ENCODE measurements at places on chromosomes 13 and 19.

DNA sequence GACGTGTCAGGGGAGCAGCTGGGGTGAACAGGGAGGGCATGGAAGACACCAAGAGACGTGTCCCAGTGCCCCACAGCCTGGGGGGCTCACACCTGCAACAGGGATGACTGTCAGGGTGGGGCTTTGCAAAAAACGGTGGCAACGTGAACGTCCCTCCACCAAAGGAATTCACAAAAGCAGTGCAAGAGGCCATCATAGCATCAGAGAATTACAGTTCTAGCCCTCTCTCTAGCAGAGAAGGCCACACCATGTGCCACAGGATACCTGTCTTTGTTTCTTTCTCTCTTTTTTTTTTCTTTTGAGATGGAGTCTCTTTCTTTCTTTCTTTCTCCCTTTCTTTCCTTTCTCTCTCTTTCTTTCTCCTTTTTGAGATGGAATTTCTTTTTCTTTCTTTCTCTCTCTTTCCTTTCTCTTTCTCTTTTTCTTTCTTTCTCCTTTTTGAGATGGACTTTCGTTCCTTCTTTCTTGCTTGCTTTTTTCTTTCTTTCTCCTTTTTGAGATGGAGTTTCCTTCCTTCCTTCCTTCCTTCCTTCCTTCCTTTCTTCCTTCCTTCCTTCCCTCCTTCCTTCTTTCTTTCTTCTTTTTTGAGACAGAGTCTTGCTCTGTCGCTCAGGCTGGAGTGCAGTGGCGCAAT is 17.1 kb upstream of the ATP11A start:
- no peak for DNase-seq

- DNase-seq, result no peak
Measured at GRCh38 chr13:26961890-26962615, 201.5 kb upstream of the GPR12 start.

DNA sequence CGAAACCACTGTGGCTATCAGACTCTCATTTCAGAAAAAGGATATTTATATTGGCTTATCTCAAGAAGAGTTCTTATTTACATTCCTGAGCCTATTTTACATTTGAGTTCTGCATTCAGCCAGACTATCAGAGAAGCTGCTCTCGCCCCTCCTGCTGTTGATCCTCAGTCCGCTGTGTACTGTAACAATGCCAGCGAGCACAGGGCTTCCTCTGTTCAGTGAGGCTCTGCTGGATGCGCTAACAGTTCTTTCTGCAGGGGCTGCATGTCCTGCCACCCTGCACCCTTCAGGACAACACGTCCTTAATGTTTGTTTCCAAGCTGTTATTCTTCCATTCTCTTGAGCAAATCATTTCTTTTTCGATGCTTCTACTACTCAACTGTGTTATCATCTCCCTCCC is 463.7 kb upstream of the SGCG start:
- no peak for DNase-seq

- DNase-seq, result no peak
Measured at GRCh38 chr13:113589251-113589960, 4.9 kb downstream of the TFDP1 start.

DNA sequence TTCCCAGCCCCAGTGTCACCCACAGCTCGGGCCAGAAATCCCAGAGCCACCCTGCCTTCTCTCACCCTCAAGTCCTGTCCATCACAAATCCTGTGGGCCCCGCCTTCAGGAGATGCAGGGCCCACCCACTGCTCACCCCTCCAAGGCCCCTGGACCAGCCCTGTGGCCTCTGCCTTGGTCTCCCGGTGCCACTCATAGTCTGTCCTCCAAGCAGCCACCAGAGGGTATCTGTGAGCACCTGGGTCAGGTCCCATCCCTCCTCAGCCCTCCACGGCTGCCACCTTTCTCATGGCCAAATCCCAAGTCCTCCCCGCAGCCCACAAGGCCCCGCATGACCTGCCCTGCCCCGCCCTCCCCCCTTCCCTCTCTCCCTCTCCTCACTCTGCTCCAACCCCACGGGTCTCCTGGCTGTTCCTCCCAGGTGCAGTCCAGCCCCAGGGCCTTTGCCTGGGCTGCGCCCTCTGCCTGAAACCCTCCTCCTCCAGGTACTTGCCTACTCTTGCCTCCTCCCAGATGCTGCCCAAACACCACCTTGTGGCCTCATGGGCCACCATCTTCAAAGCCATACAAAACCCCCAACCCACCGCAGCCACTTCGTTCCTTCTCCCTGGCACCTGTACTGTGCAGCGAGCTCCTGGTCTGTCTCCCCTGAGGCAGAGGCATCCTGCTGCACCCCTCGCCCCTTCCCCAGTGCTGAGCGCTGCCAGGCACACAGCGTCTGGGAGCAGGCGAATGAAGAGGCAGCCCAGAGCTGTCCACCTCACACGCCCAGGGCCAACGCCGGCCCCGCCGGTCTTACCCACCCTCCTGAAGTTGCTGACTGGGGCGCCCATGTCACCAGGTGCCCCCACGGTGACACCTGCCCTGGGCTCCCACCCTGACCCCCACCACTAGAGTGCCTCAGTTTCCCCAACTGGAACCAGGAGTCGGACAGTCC is 13.2 kb upstream of the UQCR11 start:
- no peak for DNase-seq

DNA sequence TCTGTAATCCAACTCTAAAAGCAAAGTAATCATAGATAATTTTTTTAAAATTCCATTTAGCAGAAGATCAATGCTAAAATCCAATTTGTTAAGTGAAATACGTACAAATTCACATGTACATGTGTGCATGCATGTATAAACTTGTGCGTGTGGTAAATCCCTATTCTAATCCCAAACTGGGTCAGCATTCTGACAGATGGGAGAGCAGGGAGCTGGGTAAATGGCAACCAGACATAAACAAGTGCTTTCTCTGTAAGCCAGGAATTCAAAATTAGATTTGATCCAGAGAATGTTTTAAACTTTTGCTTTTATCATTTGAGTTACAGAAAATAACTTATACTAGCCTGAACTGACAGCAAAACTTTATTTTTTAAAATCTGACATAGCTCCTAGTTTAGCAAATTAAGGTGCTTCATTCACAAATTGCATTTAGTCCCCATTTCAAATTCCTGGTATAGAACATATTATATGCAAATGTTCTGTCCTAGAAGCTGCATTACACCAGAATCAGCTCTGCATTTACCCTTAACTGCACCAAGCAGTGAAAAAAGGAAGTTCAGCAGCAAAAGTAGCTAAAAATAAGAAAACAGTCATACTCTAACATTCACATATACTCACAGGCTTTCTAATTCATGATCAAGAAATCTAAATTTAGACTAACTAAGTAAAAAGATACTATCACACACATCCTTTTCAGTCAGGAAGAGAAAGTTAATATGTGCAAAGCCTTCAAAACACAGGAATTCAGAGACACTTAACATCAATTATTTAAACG is 32.6 kb downstream of the UBL3 start:
- no peak for DNase-seq

DNA sequence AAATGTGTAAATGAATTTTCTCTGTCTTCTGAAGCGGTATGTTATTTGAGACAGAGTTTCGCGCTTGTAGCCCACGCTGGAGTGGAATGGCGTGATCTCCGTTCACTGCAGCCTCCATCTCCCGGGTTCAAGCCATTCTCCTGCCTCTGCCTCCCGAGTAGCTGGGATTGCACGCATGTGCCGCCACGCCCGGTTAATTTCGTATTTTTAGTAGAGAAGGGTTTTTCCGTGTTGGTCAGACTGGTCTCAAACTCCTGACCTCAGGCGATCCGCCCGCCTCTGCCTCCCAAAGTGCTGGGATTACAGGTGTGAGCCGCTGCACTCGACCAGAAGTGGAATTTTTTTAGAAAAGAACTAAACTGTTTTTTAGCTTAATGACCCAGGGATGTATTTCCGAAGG is 3.4 kb upstream of the ZNF808 start:
- no peak for DNase-seq

- DNase-seq, result no peak
Measured at GRCh38 chr19:51372649-51373504, at the start of gene NKG7. NKG7 (minus strand) TSS chr19:51372654; CDS start chr19:51372535, 119 bp downstream.

DNA sequence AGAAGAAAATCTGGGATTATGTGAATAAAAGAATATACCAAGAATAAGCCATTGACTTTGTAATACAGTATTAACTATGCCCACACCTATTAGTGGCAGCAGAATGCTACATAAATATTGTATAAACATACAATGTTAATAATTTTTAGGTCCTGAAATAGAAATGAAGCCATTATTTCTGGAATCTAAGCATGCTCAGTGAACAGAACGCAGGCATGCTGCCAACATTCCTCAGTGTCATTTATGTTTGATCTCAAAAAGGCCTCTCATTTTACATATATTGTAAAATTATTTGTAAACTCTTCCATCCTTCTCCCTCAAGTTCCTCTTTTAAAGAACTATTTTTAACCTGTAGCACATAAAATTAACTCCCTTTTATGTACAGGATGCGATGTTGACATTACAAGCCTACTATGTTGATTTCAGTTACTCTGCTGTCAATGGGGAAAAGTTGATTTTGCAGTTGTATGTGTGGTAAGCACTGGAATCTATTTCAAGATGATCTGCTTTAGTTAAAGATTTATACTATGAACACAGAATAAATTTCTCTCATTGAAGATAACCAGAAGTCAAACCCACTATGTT is 118.8 kb downstream of the VWA8 start:
- no peak for DNase-seq

All from AG09309 (cell line).